ENCODE measurements at places on chromosomes 12 and 14.

DNA sequence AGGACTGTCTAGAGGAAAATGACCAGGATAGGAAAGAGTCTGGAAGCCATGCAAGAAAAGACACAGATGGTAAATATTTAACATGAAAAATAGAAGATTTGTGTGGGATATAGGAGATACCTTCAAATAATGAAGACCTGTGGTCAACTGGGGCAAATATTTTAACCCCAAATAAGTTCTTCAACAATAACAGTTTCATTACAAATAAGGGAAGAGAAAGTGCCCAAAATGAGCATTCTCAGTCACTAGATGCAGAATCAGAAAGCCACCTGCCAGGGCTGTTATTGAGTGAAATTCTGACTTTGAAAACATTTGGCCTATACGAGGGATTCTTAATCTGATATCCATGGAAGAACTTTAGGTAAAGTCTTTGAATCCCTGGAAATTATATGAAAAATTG is 231.2 kb upstream of the PLEKHG7 start:
- no peak for DNase-seq

DNA sequence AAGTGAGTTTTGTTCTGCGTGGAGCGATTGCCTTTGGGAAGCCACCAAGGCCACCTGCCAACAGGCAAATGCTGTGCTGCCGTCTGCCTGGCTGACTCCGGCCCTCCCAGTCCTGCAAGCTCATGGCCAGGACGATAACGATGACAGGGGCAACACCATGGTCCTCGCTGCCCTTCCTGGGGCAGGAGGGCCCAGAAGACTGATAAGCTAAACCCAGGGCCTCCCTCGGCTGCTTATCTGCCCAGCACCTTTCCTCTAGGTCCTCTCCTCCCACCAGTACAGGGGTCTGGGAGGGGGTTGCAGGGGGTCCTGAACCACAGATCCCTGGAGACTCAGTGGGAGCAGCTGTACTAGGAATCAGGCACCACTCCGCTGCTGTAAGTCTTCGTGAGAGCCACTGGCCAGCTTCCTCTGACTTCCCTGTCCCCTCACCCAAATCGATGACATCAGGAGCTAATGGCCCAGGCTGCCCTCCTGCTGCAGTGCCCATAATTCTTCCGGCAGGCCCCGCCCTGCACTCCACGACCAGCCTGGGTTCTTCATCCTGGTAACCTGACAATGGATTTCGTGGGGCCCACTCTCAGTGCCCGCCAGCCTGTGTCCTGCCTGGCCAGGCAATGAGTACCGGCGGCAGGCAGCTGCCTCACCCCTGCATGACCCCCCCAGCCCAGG is 5.1 kb downstream of the ANKRD9 start:
- no peak for DNase-seq

DNA sequence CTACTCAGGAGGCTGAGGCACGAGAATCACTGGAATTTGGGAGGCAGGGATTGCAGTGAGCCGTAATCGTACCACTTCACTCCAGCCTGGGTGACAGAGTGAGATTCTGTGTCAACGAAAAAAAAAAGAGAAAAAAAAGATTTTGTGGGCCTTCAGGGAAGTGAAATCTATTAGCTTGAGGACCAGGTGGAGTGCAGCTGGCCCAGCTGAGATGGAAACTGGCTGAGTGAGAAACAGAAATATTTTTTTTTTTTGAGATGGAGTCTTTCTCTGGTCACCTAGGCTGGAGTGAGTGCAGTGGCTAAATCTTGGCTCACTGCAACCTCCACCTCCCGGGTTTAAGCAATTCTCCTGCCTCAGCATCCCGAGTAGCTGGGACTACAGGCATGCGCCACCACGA is 2.3 kb upstream of the CLEC4C start:
- DNase-seq = no peak

DNA sequence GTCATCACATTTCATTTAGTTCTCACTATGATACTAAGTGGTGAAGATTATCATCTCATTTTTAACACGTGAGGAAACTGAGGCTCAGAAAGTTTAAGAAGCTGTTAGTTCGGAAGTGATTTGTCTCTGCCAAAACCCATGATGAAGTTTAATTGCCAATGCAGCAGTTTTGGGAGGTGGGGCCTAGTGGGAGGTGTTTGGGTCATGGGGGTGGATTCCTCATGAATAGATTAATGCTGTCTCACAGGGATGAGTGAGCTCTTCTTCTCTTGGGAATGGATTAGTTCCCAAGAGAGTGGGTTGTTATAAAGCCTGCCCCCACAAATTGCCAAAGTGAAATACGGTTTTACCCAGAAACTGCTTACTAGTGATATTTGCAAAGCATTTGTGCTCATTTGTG is 91.5 kb upstream of the IGF1 start:
- no peak for DNase-seq

- DNase-seq = no peak
Observed at GRCh38 chr14:103528146-103528586, 830 bp upstream of the TRMT61A start.

DNA sequence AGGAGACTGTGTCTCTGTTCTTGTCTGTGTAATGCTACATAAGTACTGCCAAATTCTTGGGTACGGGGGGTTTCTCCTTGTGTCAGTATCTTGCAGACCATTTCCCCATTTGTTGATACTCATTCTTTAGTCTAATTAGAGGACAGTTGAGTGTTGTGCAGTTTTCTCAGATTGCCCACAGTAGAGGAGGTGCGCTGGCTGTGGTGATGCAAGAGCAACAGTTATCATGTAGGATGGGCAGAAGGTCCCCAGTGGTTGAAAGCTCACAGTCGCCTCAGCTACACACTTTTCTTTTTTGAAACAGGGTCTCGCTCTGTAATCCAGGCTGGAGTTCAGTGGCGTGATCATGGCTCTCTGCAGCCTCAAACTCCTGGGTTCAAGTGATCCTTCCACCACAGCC is 37.8 kb upstream of the ATP2A2 start:
- no peak for DNase-seq

GRCh38 chr14:58677517-58677916 is 39.8 kb downstream of the DACT1 start:
- no peak for DNase-seq

DNA sequence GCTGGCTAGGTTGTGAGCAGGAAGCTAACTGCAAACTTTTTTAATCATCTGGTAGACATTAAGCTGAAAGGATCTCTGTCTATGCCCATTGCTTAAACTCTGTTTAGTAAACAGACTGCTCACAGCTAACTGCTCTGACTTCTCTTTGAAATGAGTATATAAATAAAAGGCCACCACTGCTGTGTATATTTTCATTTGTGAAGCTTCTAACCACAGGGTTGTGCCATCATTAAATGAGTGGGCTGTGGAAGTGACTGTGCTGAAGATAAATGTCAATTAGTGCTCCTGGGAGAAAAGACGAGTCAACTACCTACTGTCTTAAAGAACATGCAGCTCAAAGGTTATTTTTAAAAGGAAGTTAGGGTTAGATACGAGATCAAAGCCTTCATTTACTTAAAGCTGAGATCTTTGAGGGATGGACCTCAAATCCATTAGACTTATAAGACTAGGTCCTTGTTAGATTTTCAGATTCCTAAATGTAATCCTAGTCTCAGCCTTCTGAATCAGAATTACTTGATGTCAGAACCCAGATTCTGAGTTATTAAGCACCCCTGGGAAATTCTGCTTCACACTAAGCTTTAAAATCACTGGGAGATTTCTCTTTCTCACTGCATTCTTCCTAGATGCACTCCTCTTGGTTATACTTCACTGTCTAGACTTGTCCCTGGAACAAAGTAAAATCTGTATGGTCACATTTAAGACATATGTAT is 213.1 kb upstream of the FLRT2 start:
- DNase-seq = no peak

Measured in astrocyte of the spinal cord (primary cell).